Tibial nerve (tissue), 4 donors: ENCODE measurements at places on chromosomes 7 and 10.

- no peak for DNase-seq
Measured at GRCh38 chr10:17488848-17489247, 34.5 kb upstream of the ST8SIA6 start.

DNA sequence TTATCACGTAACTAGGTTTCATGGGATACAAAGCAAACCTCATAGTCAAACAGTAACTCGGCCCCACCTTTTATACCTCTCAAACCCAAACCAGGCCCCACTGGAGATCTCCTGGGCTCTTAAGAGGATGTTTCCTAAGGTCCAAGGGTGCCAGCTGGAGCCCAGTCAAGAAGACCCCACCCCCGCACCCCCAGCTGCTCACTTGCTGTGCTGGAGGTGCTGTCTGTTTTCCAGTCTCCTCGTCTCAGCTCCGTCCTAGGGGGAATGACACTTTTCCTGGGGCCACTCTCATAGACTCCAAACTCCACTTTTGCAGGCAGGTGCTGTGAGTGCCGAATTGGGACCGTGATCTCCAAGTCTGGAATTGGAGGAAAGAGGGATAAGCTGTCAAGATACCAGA is 22.7 kb upstream of the TM9SF3 start:
- no peak for DNase-seq

- DNase-seq = no peak
Measured at GRCh38 chr10:11901833-11902475, 78.8 kb downstream of the PROSER2 start.

GRCh38 chr7:81256991-81257390 is 338.1 kb upstream of the SEMA3C start:
- no peak for DNase-seq

DNA sequence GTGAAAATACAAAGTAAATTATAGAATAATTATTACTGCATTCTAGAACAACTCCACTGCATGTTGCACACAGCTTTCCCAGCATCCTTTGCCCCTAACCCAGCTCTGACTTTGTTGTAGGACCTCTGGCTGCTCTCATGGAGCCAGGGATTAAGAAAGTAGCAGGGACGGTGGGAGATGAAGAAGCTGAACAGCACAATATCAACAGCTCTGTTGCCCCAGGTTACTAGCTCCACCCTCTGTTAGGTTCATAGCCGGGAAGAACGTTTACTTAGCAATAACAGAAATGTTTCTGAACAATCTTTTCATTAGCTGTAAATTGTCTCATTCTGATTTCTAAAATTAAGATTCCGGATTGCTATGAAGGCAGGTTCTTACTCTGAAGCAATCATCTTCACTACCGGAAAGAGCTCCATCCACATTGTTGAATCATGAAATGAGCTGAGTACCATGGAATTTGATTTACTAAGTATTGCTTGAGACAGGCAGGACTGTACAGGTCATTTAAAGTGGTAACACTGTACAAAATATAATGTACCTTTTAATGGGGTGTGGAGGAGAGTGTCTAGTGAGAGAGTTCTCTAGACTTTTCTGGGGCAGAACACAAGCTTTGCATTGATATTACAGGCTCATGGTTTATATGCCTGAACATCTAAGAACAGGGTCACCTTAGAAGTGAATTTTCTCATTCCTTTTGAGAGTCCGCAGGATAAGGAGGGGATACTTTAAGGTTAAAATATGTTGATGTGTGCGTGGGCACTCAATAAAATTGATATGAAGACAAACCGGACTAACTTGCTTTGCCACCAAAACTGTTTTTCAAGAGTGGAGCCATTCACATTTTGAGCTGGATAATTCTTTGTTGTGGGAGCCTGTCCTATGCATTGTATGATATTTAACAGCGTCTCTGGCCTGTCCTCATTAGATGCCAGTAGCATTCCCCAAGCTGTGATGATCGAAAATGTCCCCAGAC is 20.8 kb upstream of the RAB18 start:
- DNase-seq = no peak

DNA sequence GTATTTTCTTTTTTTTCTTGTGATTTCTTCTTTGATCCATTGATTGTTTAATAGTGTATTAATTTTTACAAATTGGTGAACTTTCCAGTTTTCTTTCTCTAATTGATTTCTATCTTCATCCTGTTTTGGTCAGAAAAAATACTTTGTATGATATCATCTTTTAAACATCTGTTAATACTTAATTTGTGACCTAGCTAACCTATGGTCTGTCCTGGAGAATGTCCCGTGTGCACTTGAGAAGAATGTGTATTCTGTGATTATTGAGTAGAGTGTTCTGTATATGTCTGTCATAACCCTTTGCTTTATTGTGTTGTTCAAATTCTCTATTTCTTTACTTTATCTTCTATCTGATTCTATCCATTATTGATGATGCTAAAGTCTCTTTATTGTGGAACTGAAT is 65.8 kb upstream of the ZEB1 start:
- DNase-seq = no peak

DNA sequence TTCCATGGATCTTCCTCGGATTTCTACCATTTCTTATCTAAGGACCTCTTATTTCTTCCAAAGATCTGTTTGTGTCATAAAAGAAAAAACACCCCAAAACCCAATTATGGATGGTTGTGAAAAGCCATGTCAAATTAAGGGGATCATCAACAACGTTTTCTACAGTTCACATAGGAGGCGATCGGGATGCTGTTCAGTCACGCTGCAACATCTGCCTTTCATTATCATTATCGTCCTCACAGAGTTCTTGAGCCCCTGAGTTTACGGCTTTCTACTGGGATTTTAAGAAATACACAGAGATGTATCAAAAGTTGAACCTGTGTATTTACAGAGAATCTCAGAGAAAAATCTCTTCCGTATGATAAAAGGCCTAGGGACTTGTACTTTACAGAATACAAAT is 101.4 kb downstream of the GRM8 start:
- DNase-seq = no peak

DNA sequence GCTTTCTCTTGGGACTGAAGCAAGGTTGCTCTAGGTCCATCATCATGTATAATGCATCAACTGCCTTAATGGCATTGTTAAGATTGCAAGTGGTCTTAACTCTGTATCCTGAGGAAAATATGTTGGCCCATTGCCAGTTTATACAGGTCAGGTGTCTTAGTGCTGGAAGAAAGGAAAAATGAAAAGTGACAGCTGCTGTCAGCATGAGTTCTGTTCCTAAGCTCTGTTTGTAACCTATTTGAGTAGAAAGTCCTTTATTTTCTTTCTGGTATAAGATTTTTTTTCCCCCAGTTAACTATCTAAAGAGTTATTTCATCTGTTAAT is 127.2 kb downstream of the SRI start:
- DNase-seq = no peak

DNA sequence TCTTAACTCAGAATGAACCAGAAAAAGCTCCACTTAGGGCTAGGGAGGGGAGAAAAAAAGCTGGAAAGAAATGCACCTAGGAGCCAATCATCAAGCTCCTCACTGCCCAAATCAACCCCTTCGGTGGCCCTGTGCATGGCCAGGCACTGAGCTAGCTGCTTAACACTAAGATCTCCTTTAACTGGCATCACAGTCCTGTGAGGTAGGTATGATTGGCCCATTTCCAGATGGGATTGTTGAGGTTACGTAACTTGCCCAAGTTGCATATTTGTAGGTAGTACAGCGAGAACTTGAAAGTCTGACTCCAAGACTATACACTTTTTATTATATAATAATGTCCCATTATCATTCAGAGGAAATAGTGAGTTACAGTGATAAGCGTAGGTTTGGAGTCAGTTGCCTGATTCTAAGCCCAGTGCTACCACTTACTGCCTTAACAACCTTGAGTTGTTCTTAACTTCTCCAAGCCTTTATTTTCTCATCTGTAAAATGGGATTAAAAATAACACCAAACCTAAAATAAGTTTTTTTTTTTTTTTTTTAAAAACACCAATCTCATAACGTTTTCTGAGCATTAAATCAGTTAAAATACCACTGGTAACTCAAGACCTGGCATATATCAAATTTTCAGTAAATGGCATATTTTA is 37.2 kb upstream of the ACSL5 start:
- no peak for DNase-seq

DNA sequence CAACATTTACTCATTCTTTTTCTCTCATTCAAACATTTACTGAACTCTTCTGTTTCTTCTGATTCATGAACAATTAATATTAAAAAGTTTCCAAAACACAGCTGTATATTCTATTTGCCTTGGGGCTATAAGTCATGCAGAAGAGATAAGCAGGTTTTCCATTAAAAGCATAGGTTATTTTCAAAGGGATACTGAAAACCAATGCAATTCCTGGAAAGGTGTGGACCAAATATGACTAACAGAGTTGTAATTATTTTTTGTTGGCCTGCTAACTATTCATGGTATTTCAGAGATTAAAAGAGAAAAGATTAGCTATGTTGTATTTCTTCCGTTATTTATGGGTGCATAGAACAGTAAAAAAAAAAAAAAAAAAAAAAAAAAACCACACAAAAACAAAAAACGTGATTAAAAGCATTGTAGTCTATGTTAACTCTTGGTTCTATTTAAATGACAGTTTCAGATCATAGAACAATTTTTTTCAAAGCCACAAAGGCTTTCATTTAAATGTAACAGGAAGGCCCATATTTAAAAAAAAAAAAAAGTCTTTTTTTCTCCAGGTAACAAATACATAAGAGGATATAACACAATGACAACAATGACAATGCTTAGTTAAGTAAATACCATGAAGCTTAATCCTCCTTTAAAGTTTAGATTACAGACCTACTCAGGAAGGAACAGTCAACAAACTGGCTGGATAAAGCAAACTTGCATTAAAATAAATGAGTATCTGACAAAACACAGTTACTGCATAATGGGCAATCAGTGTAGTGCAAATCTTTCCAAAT is 1042.9 kb downstream of the GATA3 start:
- DNase-seq = no peak

DNA sequence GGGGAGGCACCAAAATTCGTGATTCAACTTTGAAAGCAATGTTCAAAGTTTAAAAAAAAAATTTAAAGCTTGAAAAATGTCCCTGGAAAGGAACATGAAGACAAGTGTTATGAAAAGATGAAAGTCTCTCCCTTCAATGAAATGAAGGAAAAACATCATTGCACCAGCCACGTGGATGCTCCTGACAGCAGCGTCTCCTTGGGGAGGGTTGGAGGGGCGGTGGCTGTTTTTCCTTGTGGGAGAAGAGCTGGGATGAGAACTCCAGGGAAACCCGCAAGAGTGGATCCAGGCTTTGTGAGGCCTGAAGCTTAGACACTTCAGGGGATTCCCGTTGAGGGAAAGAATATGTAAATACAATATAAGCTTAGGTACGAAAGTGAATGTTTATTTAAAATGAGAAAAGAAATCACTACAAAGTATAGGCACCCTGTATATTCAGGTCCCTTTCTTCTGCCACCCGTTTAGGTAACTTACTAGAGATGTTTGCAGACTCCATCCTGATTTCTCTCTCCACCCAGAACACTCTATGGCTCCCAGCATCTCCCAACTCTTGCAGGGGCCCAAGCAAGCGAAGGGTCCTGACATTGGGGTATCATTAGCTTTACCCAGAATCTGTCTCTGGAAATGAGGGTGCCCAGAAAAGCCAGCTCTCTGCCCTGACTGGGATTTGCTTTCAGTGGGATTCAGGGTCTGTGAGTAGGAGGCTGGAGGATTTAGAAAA is 63.1 kb upstream of the BAIAP2L1 start:
- DNase-seq = no peak
